ENCODE measurements at places on chromosomes 11 and 22.

GRCh38 chr11:9141186-9141585, 49.8 kb upstream of the SCUBE2 start:
- DNase-seq = no peak

DNA sequence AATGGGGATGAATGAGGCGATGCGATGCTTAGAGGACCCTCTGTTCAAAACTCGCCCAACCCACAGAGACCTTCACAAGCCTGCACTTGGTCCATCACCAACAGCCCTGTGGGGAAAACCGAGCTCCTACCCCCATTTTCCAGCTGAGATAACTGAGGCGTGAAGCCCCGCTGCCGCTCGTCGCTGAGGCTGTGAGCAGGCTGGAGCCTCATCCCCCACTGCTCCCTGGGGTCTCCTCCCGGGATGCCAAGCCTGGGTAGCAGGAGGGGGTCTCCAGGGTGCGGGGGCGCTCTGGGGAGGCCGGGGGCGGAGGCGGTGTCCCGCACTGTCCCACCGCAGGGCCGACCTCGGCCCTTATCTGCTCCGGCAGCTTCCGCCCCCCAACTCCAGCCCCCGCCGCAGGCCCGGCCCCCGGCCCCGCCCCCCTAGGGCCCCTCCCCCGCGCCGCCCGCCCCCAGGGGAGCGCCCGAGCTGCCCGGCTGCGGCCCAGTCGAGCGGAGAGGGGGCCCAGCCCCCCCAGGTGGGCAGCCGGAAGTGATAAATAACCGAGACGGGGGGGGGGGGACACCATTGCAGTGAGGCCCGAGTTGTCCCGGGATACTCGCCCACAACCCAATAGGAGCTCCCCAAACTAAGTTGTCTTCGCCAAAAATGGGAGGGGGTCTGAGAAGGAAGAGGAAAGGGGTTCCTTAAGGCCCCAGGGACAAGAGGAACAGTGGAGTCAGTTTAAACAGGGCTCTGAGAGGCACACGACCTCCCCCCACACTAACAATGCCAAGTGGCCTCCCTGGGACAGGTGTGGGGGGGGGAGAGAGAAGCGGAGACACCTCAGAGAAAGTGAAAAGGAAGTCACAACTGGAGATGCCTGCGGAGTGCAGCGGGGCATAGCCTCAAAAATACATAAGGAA, 8.3 kb upstream of the SLC39A13 start:
- DNase-seq = no peak

GRCh38 chr11:35764417-35764816, 101.8 kb downstream of the TRIM44 start:
- DNase-seq = no peak

GRCh38 chr11:11968511-11969280, 39.7 kb downstream of the DKK3 start:
- no peak for DNase-seq

GRCh38 chr11:76805206-76805913, 22.2 kb downstream of the TSKU start:
- no peak for DNase-seq

GRCh38 chr11:101881586-101881985, 33.2 kb upstream of the CEP126 start:
- no peak for DNase-seq

DNA sequence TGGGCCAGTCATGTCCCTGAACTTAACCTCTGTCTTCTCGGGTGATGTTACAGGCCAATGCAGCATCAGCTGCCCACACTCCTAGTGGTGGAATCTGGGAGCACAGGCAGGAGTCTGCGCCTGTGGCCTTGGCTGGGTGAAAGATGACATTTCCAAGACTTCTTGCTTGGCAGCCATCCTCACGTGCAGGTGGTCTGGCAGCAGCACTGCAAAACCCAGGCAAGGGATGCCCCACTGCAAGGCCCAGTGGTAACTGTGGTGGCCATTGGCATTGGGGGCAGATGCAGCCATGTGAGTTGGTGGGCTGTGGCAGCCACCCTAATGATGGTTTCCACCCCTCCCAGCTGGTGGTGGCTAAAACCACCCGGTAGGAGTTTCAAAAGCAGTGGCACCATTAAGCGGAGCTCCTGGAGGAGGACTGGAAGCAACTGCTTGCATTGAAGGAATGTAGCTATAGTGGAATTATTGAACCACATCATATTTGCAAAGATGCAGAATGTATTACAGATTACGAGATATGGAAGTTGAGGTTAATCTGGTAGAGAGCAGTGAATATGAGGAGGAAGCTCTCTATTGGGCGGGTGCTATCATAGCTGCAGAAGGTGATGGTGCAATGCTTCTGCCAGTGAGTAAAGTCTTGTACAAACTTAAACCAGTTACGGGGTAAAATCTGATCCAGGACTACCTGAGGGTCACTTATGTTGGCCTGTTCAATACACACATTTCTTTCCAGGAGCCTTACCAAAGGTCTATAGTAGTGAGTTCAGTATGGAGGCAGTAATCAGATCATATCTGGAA, 120.7 kb upstream of the TOP3B start:
- DNase-seq = no peak

DNA sequence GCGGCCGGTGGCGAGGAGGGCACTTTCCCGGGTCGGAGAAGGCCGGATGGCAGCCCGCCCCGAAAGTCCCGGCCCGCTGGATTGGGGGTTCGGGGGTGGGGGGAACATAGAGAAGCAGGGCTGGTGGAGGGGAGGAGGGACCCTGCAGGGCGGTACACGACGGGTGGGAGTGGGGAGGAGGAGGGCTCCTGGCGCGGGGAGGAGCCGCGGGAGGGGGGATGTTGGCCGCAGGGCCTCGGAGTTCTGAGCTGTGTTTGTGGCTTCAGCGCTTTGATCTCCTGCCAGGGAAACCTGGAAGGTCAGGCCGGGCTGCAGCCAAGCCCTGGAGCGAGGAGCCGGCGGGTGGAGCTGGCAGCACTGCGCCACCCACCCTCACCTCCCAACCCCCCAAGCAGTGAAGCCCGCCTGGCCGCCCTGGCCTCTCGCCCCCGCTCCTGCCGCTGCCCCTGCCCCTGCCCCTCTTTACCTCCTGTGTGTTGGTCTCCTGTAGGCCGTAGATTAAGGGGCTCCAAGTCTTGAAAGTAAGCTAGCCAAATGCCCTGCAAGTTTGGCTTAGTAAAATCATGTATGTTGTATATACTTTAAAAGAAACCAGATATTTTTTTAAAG, 30.9 kb downstream of the C22orf31 start:
- no peak for DNase-seq

- no peak for DNase-seq
Observed at GRCh38 chr11:79013509-79013908, 427.3 kb downstream of the TENM4 start.

- no peak for DNase-seq
Observed at GRCh38 chr11:118691926-118692830, 12.7 kb upstream of the TREH start.

DNA sequence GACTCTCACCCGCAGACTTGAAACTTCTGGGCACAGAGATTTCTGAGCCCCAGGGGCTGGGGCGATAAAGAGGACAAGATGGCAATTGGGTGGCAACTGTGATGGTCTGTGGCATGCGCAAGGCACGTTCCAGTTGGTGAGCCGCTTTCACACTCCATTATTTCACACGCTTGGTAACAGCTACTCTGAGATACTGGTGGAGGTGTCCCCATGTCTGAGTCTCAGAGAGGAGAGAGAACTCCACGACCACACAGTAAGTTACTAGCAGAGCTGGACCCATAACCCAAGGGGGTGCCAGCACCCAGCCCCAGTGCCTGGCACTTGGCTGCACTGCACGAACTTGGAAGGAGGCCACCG, 6.0 kb upstream of the KCNJ4 start:
- DNase-seq = no peak

- no peak for DNase-seq
Observed at GRCh38 chr22:42317008-42317407, 46.6 kb upstream of the TCF20 start.

- DNase-seq = peak; percentile 68
Observed at GRCh38 chr11:19557720-19558140, 154.9 kb upstream of the NAV2 start.

DNA sequence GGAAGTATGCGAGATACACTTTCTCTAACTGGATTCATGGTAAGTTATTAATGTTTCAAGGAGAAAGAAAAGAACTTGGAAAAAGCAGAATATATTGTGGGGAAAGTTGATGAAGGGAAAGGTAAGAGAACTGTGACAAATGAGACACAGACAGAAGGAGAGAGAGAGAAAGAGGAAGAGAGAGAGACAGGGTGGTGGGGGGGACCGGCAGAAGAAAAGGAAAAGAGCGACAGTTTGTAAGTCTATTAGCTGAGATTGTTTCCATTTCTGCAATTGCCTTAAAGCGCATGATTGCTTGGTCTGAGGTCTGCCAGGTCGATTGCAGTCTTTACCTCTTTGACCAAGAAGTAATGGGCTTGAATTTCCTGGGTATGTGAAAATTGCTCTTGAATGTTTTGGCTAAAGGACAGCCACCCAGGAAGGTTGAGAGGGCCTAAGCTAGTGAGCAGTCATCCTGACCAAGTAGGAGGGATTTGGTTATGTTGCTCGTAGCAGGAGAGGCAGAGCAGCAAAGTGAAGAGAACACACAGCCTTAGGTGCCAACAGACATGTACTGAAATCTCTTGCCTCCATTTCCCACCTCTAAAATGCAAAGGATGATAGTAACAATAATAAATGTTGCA, 23.6 kb upstream of the TMA7B start:
- DNase-seq = no peak

DNA sequence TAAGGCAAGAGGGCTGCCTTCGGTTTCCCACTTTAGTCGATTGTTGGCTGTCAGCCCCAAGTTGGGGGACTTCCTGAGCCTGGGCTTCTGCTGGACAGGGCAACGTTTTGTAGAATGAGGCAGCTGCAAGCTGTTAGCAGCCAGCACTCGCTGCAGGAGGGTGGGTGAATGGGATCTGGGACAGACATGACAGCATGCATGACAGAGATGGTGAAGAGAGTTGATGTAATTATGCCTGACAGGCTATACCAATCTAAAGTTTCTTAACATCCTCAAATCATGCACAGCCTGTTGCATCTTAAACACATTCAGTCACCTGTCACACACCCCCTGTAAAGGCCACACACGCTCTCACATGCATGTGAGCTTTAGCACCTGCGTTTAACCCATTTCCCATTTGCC, 49.2 kb downstream of the CWC15 start:
- no peak for DNase-seq

GRCh38 chr11:32852207-32852606, 22.5 kb downstream of the PRRG4 start:
- no peak for DNase-seq

DNA sequence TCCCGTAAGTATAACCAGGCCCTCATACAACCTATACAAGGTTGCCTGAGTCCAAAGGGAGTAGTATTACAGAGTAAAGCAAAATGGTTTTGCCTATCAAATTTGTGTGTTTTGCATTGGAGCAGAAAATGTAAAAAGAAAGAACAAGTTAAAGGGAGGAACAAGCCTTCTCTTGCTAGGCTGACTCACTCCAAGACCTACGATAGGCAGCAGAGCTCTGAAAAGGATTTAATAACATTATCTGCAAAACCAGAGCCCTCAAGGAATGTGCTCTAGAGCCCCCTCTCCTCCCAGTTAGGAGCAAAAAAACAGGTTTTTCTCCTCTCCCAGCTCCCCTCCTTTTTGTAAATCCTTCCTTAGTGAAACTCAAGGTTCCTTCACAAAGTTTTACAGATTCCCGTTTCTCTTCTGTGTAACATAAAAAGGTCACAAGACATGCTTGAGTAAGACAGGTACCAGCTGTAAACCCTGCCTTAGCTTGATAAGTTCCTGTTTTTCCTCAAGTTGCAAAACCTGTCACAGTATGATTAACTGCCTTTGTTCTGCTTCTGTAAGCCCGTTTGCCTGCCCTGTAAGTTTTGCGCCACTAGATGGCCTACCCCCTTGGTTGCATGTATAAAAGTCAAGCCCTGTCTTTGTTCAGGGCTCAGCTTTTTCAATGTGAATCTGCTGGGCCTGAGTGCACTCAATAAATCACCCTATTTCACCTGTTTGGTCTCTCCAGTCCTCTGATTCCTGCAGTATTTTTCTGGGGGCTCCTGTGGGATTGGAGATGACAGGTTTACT, 498.2 kb downstream of the KCNA4 start:
- DNase-seq = no peak

- DNase-seq = no peak
Observed at GRCh38 chr11:123587044-123587443, 67.4 kb downstream of the SCN3B start.

DNA sequence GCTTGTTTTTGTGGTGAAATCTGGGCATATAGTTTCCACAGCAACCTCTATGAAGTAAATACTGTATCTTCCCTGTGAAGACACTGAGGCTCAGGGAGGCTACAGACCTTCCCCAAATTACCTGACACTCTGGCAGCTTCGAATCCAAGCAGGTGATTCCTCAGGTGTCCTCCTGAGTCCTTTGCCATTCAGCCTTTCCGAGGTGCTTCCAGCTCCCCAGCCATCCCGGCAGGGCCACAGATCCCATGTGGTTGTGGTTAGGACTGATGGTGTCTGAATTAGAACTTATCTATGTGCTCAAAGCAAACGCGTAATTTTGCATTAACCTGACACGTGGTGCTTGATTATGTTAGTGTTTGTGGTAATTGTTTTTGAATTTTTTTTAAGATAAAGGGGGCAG, 785.6 kb downstream of the BRD1 start:
- no peak for DNase-seq

DNA sequence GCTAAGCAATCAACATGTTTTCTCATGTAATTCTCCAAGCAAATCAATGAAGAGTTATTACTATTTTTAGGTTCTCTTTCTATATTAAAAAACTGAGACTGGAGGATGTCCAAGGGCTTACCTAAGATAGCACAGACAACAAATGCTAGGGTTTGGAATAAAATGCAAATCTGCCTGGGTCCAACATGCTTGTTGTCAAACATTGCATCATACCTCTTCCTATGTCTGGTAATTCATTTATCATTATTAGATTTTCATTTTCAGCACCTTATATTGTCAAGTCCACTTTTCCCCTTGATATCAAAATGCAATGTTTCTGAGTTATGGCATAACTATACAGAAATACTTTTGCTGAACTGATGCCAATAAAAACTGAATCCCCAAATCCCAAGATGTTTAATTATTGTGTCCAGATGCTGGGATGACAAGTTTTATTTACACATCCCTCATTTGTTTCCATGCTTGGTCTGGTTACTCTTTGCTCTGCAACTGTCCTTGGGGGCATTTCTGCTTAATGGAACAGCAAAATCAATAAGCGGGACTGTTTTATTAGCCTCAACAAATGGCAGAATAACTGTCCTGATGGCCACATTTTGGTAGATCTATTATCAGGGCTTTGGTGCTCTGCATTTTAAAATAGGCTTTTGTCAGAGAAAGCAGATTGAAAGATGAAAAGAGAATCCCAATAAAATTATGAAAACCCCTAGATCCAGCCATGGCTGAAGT, 86.0 kb downstream of the C11orf87 start:
- no peak for DNase-seq

DNA sequence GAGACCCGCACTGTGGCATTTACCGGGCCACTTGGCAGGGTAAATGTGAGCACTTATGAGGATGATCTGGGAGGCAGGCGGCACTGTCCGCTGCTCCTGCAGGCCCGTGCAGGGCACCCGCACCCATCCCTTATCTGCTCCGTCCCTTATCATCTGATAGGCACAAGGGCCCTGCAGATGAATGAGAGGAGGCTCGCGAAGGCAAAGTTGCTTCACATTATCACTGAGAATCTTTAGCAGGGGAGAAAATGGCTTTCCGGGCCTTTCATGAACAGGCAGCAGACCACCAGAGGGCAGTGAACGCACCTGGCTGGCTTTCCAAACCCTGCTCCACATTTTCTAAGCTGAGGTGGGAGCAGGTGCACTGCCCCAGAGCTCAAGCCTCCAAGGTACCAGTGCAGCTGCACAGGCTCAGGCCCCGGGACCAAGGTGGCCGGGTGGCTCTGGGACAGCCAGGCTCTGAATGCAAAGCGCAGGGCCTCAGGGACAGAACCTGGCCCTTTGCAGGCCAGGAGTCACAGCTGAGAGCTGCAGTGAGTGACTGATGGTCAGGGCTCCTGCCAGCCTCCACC, 165.6 kb downstream of the SHANK2 start:
- DNase-seq = no peak

- no peak for DNase-seq
Observed at GRCh38 chr22:20414450-20414849, 20.5 kb downstream of the ZNF74 start.
